Lower lobe of right lung (tissue), 2 donors: ENCODE measurements at places on chromosomes 4 and X. TPM values are rescaled to one million over a fixed set of nuclear protein-coding genes. Genes with fewer than 3 reads are reported as not detected.
A peak's percentile ranks its signal among the peaks of the same experiment; 100 is the strongest.

- DNase-seq: no peak
- H3K27ac ChIP-seq: no peak overlapping the region
- no peaks in the 10 kb centered on the region for H3K36me3 ChIP-seq
- H3K4me1 ChIP-seq: no peaks in the 10 kb centered on the region
These were observed 293.2 kb upstream of the LCORL start for GRCh38 chr4:18314731-18315130.

GRCh38 chrX:136630881-136631280 is 17.1 kb upstream of the CD40LG start:
- no peaks in the 10 kb centered on the region for H3K36me3 ChIP-seq
- H3K4me1 ChIP-seq: no peaks in the 10 kb centered on the region
- no peak for DNase-seq
- no peaks in the 10 kb centered on the region for H3K27me3 ChIP-seq
- H3K4me3 ChIP-seq: no peak overlapping the region
- H3K27ac ChIP-seq: no peak overlapping the region

GRCh38 chrX:55624403-55624802 is 1.2 kb downstream of the FOXR2 start:
- H3K4me3 ChIP-seq: no peak overlapping the region
- H3K4me1 ChIP-seq: no peaks in the 10 kb centered on the region
- H3K36me3 ChIP-seq: no peaks in the 10 kb centered on the region

The EFHC2 gene
- 2.5 TPM for total RNA-seq

The SLC7A11 gene
- 3.2 TPM for total RNA-seq

The BMP3 gene
- total RNA-seq: 18.2 TPM

- peaks cover 15% of the 10 kb centered on the region for H3K4me1 ChIP-seq
- DNase-seq: peak; percentile 91
- H3K4me3 ChIP-seq: no peak overlapping the region
- H3K27me3 ChIP-seq: no peaks in the 10 kb centered on the region
These were observed 47.9 kb downstream of the RGS12 start for GRCh38 chr4:3340700-3341083.

- H3K4me3 ChIP-seq: no peak overlapping the region
- H3K27me3 ChIP-seq: no peaks in the 10 kb centered on the region
- DNase-seq: no peak
- no peaks in the 10 kb centered on the region for H3K36me3 ChIP-seq
- no peak overlapping the region for H3K27ac ChIP-seq
These were observed 71.4 kb upstream of the ADGRL3 start for GRCh38 chr4:61128682-61129081.

- no peaks in the 10 kb centered on the region for H3K36me3 ChIP-seq
- no peak overlapping the region for H3K27ac ChIP-seq
- H3K27me3 ChIP-seq: no peaks in the 10 kb centered on the region
- no peak overlapping the region for H3K4me3 ChIP-seq
These were observed 5.7 kb downstream of the HSD17B13 start for GRCh38 chr4:87316961-87317360.

GRCh38 chrX:37646254-37646653 is 39.3 kb upstream of the XK start:
- no peaks in the 10 kb centered on the region for H3K36me3 ChIP-seq
- H3K27me3 ChIP-seq: no peaks in the 10 kb centered on the region
- DNase-seq: no peak
- no peaks in the 10 kb centered on the region for H3K4me1 ChIP-seq

The PFKFB1 gene
- total RNA-seq: 0.27 TPM
